Activated CD8-positive, alpha-beta T cell treated with anti-CD3 and anti-CD28 coated beads for 36 hours (primary cell): ENCODE measurements at places on chromosomes 5 and 9.

GRCh38 chr9:91972711-91973110, 22.7 kb upstream of the ROR2 start:
- no peak for DNase-seq

DNA sequence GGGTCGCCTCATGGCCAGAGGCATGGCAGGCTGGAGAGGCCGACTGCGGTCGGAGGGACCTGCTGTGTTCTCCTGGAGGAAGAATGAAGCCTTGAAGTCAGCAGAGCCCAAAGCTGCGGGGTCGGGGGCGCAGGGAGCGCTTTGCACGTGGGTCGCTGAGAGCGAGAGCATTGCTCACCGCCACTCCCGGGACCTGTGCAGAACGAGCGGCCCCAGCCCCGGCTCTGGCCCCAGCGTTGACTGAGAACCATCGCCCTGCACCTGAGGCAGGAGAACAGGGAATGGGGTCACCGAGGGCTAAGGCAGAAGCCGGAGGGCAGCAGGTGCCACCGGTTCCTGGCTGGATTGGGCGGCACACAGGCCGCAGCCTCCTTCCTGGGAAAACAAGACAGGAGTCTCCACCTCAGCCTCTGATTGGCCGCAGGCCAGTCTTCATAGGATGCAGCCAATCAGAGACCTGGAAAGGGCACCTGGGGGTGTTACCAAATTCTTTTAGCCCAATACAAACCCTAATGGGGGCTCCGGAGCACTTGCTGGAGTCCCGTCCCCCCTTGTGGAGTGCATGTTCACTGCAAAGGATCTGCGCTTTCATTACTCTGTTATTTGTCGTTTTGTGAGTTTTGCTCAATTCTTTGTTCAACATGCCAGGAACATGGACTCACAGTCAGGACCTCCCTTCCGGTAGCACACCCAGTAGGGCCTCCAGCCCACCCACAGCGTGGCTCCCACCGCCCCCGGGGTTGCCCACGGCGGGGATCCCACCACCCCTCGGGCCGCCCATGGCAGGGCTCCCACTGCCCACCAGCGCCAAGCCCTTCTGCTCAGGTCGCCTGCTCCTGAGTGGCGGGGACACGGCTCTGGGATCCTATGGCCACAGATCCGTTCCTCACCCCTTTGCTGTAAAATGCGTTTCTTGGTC, 24.7 kb upstream of the SLC6A19 start:
- DNase-seq = no peak

- DNase-seq = no peak
Observed at GRCh38 chr5:34977934-34978613, 48.7 kb downstream of the DNAJC21 start.

GRCh38 chr5:129359450-129359849, 100.6 kb upstream of the ADAMTS19 start:
- DNase-seq = no peak

GRCh38 chr5:53090229-53090628, 19.3 kb downstream of the MOCS2 start:
- DNase-seq = peak; percentile 59

GRCh38 chr5:76402886-76403765, at the start of gene IQGAP2:
Gene IQGAP2, plus strand, starts transcription at chr5:76403285. Its CDS starts 261 bp downstream, at chr5:76403546.
- DNase-seq = peak; percentile 84

GRCh38 chr5:128446-128845, 36.5 kb downstream of the PLEKHG4B start:
- no peak for DNase-seq
